Stimulated activated CD4-positive, alpha-beta T cell treated with anti-CD3 and anti-CD28 coated beads, Interleukin-15, amount 100 ng/mL, for 1 hour (primary cell): ENCODE measurements at places on chromosomes 3 and 15.

- no peak for DNase-seq
Observed at GRCh38 chr15:96273317-96274086, 57.0 kb upstream of the NR2F2 start.

DNA sequence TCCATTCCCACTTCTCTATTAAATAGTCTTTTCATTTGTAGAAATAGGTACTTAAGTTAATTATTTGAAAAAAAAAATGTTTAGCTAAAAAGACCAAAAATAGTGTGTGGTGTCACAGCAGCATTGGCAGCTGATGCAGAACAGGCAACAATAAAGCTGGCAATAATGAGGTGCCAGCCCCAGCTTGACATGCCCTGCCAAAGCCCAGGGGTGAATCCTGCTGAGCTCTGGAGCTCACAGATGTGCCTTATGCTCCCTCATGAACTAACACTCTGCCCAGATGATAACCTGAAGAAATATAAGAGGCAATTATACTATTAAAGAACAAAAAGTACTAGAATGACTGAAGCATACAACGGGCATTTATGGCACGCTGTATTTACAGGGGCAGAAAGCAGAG lies 63.8 kb downstream of the IGSF11 start:
- DNase-seq = no peak

GRCh38 chr3:24137334-24137733 lies 192.2 kb downstream of the NR1D2 start:
- no peak for DNase-seq

DNA sequence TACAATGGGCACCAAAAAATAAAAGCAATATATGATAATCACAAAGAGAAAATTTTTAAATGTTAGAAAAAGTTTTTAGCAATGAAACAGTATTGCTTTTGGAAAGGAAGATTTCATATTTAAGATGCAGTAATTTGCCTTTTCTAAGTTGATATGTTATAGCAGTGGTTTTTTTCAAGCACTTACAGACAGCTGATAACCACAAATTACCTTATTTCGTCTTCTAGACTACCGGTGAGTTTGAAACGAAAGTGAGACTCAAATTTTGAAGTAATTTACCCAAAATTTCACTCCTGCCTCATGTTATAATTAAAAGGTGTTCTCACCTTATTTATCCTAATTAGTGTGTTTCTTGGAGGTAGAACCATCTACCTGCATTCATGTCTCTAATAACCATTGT lies 207.8 kb downstream of the MCTP2 start:
- DNase-seq = no peak

- no peak for DNase-seq
Observed at GRCh38 chr3:108159865-108160264, 62.4 kb downstream of the IFT57 start.

DNA sequence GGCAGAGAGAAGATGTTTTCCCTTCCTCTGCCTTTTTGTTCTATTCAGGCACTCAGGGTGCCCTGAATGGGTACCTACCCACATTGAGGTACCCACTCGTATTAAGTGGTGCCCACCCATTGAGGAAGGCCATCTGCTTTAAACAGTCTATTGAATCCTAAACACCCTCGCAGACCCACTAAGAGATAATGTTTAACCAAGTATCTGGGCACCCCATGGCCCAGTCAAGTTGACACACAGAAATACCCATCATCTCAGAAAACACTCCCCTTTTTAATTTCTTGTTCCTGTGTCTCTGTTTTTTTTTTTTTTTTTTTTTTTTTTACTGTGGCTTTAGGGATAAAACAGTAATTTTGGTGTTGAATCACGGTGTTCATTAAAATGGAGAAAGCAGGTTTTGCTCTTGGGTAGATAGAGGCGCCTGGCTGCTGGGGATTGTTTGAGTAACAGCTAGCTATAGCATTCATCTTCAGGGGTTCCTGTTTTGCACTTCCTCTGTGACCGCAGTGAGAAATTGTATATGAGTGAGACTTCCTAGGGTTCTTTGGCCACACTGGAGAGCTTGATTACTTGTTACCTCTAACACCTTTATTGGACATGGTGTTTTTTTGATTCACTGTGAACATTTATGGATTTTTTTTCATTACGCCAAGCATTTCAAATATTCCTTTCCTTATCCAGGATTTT lies 259.1 kb downstream of the PTPRG start:
- no peak for DNase-seq

DNA sequence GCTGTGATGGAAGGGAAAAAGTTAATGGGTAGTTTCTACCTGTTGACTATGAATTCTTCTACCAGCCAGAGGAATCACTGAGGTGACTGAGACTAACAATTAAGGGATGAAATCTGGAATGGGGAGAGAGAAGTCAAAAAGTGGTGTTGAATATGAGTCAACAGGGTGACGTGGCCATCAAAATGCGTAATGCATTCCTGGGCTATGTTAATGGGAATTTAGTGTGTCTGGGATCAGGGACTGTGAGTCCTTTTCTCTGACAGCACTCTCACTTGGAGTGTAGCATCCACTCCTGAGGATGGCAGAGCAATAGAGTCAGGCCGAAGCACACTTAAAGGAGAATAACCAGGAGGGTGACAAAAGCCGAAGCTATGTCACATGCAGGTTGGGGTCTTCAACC lies 60.4 kb downstream of the MESD start:
- no peak for DNase-seq

DNA sequence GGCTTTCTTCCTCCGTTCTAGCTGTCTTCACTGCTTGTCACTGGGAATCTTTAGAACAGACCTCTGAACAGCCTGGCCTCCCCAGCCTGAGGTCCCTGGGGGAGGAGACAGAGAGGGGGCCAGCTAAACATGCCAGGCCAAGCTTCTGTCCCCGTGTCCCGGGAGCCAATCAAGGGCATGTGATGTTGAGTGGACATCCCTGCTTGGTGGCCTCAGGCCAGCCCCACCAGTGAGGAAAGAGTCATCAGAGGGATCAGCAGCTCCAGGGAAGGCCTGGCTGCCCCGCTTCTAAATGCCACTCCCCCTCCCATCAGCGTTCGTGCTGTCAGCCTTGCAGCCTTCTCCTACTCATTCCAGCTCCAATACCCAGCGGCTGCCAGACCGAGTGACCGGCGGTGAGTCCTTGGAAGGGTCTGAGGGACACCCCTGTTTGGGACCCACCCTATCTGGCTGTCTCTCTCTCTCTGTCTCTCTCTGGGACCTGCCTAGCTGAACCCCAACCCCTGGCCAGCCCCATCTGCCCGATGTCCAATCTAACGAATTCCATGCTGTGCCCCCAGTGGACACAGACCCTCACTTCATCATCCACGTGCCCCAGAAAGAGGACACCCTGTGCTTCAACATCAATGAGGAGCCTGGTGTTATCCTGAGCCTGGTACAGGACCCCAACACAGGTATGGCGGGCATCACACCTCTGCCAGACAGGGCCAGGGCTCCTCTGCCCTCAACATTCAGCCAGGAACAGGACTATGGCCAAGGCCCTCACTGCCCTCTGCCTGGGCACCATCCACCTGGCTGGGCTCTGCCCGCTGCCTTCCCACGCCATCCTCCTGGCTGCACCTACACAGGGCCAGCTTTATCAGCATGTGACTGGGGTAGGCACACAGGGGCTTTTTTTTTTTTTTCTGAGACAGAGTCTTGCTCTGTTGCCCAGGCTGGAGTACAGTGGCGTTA lies 6.6 kb upstream of the ITIH3 start:
- DNase-seq = no peak

DNA sequence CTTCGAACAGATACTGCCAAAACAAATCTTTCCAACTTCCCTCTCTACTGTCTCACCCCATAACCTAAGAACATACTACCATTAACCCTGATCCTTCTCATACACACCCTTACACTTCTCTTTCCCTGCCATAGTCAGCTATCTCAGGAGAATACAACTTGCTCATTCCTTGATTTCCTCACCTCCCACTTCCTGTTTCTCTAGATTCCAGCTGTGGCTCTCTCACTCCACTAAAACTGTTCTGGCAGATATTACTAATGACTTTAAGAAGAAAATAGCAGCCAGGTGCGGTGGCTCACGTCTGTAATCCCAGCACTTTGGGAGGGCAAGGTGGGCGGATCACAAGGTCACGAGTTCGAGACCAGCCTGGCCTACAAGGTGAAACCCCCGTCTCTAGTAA lies 4.6 kb downstream of the LSG1 start:
- no peak for DNase-seq

DNA sequence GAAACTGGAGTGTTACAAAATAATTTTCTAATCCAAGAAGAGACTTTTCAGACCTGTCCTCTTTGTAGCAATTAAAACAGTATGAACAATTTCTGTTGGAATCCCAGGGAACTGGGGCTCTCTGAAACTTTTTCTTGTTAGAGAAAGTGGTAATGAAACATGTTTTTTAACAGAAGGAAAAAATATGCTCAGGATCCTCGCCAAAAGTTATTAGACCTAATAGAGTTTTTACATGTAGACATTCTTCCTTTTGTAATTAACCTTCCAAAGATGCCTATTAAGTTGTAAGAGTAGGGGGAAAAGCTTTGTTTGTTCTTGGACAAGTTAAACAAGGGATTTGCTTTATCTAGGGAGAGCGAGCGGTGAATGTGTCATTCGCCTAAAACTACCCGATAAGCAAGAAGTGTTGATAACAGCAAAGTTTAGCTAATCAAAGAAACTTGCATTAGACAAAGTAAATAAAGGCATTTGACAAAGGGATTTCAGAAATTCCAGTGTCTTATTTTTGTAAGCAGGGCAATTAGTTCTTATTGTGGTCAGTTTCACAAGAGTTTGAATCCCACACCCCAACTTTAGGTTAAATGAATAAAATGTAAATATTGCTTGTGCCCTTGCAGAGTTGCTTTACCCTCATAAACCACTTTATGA lies 2.3 kb downstream of the RARB start:
- DNase-seq = no peak

GRCh38 chr3:38509732-38510131 lies 13.6 kb downstream of the EXOG start:
- no peak for DNase-seq

DNA sequence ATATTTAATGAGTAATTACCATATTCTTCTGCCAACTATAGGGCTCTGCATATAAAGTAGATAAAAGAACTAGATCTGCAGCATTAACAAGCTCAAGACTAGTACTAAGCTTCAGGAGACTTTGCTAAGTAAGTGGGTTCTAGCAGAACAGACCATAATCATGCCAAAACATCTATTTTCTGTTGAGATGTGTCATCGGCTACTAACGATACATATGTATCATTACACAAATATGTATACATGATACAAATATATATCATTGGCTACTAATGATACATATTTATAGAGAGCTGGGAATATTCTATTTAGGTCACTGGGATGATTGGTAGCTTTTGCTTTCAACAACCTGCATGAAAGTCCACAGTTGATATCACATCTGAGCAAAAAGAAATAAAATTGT lies 185.8 kb upstream of the DCBLD2 start:
- DNase-seq = no peak
